Activated CD8-positive, alpha-beta memory T cell treated with anti-CD3 and anti-CD28 coated beads for 1 hour (primary cell): ENCODE measurements at places on chromosomes 11 and 22.

GRCh38 chr11:8732748-8733241 lies 50.2 kb downstream of the RPL27A start:
- no peak for DNase-seq

- DNase-seq, result no peak
These were observed 7.3 kb upstream of the CCDC15 start for GRCh38 chr11:124946735-124947141.

DNA sequence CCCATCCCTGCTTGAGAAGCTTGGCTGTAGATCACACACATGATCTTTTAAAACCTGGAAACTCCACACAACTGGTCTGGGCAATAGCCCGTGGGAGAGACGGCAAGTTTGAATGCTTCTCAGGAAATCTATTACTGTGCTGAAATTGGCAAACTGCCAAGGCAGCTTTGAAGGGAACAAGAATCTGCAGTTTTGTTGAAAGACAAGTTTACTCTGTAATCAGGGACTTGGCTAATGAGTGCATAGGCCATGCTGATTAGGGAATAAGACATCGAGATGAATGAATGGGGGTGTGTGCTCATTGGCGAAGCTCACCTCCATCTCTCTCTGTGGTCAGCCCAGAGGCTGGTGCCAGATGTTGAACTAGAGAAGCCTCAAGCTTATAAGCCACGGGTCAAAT lies 218.8 kb downstream of the HIPK3 start:
- no peak for DNase-seq

DNA sequence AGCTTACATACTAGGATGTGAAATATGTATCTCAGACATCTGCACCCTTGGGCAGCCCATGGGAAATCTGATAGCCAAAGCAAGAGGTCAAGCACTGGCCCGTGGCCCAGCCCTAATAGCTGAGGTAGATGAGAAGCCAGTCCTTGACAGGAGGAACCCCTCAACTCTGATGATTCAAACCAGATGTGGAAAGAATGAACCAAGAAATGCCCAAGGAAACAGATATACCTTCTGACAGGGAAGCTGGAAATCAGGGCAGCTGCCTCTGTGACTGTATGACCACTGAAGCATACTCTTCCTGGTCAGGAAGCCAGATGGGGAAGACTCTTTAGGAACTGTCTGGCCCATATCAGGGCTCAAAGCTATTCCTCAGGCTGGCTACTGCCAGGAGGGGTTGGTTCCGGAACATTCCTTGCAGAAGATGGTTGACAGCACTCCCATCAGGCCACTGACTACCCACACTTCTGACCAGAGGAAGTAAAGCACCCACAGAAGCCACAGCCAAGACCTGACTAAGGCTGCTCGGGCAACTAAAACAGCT lies 124.2 kb downstream of the SWAP70 start:
- DNase-seq, result no peak

GRCh38 chr22:40665312-40665711 lies 14.0 kb upstream of the MCHR1 start:
- DNase-seq, result no peak

DNA sequence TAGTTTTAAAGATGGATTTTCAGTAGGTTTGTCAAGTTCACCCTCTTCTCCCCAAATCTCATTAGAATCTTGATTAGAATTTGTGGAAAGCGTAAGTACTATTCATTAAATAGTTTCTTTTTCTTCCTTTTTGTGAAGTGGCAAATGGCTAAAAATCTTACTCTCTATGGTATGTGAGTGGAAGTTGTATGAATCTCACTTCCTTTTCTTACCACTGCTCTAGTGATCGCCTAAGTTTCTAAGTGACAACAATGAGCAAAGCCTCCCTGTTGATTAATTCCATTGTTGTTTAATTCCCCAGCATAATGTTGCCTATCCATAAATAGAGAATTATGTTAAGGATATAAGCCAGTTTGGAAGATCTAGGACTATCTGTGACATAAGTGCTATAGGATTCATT lies 82.7 kb downstream of the PGR start:
- DNase-seq, result no peak

DNA sequence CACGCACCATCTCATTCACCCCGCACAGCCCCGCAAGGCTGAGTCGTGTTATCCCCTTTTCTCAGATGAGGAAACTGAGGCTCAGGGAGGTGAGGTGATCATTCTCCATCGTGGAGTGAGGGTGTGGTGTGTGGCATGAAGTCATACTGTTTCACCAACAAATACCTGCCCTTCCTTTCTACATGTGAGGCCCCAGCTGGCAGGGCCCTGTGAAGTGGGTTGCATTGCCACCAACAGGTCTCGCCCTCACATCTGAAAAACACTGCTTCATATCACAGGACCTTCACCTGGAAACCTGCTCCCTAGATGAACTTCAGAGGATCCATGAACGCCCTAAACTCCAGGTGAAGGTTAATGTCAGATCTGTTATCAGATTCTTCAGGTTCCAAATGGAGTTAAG lies 4.3 kb downstream of the SSTR3 start:
- no peak for DNase-seq

GRCh38 chr11:112942966-112943643 lies 18.1 kb upstream of the NCAM1 start:
- DNase-seq, result no peak

GRCh38 chr11:113603277-113604059 lies 102.6 kb downstream of the TMPRSS5 start:
- DNase-seq, result no peak

DNA sequence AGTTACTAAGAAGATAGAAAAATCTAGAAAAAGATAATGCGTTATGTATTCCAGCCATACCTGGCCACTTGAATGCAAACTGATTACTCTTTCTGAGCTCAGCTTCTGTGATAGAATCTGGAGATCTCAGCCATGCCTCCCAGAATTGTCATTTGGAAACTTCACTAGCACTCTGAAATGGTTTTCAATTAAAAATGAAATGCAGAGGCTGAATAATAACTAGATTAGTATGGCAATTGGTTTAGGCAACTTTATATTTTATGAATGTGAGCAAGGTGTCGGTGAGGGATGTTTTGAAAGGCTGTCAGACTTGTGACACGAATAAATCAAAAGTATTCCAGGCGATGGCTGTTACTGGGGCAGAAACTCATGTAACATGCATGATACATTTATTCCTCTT lies 128.8 kb upstream of the SORL1-AS1 start:
- no peak for DNase-seq

DNA sequence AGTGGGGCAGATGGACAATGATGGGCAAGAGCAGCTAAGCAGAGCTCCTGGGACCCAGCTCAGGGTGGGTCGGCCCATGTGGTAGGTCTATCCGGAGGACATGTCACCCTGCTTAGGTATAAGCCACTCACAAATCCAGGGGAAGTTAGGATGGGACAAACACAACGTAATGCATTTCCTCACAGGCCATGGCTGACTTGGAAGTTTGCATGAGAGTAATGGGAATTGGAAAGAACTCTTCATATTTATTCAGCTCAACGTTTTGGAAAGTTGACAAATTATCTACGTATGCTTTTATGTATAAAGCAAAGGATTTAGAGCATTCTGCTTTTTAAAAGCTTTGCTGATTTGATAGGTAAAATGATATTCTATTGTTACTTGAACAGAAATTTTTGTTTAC lies 74.9 kb downstream of the SMCO4 start:
- no peak for DNase-seq

DNA sequence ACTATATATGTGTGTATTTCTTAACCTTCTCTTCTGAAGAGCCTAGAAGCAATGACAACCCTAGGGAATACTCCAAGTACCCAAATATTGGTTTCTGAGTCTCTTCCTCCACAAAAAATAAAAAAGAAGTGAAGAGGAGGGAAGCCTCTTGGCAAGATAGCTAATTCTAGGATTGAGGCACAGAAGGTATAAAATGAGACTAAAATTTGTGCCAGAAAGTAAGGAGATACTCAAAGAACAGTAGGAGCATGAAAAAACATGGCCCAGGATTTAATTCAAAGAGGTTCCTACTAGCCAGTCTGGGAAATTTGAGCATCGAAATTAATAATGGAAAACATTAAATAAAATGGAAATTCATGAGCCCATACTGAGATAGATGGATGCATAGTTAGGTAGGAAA lies 112.1 kb downstream of the PAX6 start:
- DNase-seq, result no peak

DNA sequence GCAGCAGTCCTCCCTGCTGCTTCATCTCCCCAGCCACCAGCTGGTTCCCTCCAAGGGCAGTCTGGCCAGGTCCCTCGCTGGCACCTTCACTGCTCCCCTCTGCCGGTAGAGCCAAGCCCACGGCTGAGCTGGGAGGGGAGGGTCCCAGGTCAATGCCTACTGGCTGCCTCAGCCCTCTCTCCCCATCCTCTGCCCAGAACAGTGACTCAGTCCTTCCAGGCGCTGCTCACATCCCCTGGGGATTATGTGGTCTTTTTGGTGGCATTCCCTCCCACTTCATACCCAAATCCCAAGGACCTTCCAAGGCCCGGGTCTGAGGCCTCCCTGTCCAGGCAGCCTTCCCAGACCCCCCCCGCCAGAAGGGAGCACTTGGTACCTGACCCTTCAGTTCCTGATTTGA lies 44.9 kb downstream of the WNT7B start:
- DNase-seq, result no peak
